ENCODE measurements at places on chromosomes 2 and 18. TPM values are rescaled to one million over a fixed set of nuclear protein-coding genes. Genes with fewer than 3 reads are reported as not detected.

The B4GALT6 gene
- total RNA-seq: 2.9 TPM

The OTOS gene
- total RNA-seq: not detected

DNA sequence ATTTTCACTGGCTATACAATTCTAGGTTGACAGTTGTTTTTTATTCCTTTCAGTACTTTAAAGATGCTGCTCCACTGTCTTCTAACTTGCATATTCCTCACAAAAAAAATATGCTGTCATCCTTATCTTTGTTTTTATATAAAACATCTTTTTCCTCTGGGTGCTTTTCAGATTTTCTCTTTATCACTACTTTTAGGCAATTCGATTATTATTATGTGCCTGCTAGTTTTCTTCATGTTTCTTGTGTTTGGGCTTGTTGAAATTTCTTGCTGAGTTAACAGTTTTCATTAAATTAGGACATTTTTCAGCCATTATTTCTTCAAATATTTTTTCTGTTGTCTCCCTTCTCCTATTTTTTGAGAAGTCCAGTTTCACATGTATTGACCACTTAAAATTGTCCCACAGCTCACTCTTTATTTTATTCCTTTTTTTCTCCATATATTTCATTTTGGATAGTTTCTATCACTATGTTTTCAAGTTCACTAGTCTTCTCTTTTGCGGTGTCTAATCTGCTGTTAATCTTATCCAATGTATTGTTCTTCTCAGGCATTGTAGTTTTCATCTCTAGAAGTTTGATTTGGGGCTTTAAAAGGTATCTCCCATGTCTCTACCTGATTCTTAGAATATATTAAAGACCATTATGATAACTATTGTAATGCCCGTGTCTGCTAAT, 205.1 kb upstream of the SIX3 start:
- ATAC-seq: no peak

- ATAC-seq: no peak
Measured at GRCh38 chr2:28025123-28025522, 134.6 kb downstream of the BABAM2 start.

DNA sequence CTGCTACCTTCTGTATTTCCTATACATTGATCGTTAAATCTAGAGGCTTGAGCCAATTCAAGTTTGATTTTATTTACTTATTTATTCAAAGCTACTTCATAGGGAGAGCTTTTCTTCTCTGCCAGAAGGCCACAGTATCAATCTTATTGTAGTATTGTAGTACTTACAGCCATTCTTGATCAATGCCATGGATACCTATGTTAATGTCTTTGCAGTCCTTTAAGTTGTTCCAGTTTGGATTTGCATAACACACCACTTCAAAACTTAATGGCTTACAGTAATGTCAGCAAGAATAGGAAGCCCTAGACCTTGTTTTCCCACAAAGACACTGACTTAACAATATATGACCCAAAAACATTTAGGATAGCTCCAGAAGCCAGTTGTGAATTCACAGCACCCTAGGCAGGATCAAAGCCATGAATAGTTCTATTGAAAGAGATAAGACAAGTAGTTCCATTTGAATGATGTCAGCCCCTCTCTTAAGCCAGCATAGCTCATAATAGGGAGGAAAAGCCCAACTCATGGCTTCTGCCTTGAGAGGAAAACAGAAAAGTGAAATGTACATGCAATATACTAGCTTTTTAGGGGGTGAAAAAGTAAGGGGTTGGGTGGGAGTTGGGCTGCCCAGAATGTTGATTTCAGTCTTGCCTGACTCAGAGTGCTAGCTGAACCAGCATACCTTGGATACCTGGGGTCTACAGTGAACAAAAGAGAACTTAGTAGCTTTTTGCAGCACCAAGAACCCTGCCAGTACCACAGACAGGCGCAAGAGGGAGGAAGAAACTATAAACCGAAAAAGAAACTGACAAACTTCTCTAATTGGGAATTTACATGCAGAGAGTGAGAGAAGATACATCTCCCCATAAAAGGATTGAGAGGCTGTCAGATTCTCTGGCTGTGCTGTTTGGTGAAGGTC, 101.4 kb downstream of the CAMKMT start:
- ATAC-seq: no peak

The GBX2 gene
- total RNA-seq: not detected

DNA sequence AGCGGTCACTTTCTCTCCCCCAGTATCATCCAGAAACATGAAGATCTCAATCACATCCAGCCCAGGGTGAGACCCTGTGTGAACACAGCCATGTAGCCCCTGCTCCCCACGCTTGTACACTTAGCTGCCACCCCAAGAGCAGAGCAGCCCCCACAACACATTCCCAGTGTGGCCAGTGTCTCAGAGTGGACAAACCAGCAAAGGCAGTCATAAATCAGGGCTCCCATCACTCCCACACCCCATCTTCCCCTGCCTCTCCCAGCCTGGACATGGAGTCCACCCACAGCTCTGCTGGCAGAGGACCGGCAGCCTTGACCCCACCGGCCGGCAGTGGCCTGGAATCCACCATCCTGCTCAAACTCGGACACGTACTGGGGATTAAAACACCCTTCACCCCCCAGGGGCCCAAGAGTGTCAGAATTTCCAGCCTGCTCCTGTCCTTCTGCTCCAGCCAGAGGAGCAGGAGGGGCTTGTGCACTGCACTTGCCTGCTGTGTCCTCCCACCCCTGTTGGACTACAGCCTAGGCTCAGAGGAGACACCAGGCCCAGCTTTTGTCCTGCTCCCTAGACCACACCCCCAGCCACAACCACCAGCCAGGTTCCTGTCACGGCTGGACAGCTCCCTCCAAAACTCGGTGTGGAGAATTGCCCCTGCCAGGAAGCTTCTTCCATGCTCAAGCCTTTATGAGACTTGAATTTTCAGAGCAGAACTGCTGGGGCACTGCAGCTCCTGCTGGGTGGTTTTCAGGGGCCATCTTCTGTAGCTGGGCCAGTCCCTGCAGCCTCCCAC, 206.1 kb downstream of the SMAD2 start:
- no peak for ATAC-seq

DNA sequence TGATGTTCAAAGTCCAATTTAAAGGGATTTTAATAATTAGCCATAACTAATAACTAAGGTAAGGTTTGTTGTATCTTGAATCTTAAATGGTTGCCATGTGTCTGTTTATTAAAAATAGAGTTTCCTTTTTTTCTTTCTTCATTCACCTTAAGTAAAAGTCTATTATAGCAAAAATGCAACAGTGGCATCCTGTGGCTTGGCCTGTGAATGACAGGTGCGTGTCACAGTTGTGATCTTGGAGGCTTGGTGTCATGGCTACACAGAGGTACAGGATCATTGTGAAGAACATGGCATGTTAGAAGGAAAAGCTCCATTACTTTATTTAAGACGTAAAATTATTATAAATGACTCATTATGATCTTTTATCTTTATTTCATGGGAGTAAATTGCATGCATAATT, 246.1 kb downstream of the BCL2 start:
- no peak for ATAC-seq

DNA sequence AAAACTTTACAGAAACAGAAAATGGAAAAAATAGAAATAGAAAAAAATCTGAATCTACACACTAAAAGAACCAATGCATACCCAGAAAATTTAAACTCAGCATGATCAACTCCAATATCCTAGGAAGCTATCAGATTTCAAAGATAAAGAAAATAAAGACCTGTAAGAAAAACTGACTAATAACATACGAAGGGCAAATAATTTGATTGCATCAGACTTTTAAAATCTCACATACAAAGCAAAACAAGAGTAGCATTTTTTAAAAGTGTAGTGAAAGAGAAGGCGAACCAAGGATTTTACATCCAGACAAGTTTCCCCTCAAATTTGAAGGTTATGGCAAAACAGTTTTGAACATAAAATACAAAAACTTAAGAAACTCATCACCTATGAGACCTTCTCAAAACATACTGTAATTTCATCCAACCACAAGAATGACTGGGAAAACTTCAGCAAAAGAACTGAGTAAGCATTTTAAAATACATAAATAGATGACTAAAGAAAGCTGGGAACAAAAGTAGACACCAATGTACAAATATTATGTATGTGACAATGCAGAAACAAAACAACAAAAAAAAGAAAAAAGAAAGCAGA, 54.8 kb downstream of the NBAS start:
- ATAC-seq: no peak

The ALKAL2 gene
- total RNA-seq: 0.44 TPM

The ING5 gene
- total RNA-seq: 16.5 TPM

The BCL11A gene
- 43.0 TPM for total RNA-seq

The MYCN gene
- 0.20 TPM for total RNA-seq

The FTCDNL1 gene
- 1.6 TPM for total RNA-seq

The MARCO gene
- 0.80 TPM for total RNA-seq

The TMEM18 gene
- 18.0 TPM for total RNA-seq

Data from esophagus mucosa (tissue), 1 donor.